Stimulated activated CD4-positive, alpha-beta T cell treated with anti-CD3 and anti-CD28 coated beads, Interleukin-4, amount 100 ng/mL, for 1 hour (primary cell): ENCODE measurements at places on chromosomes 3 and 15.

- DNase-seq, result no peak
Observed at GRCh38 chr3:30711151-30711550, 104.8 kb downstream of the TGFBR2 start.

DNA sequence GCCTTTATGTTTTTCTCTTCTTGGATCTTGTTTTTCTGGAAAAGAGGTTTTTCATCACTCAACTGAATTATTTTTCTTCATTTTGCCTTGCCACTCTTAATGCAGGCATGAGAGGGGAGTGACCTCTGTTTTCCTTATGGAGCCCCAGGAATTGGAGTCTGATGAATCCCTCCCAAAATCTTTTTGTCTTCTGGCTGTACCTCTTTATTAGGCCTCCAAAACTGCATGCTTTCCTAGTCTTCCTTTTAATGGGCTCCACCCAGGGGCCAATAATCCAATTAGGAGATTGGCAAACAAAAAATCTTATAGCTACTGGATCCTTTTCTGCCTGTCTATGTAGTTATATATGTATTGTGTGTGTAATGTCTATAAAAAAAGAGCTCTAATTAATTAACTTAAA, 192.4 kb upstream of the PEX5L start:
- no peak for DNase-seq

- peak; percentile 73 for DNase-seq
Observed at GRCh38 chr3:167735233-167736138, at the start of gene SERPINI1. TSS of gene SERPINI1 (plus strand) at chr3:167735721. CDS start at chr3:167789129, 53,408 bp downstream.

- no peak for DNase-seq
Observed at GRCh38 chr15:63764124-63764803, 69.5 kb downstream of the HERC1 start.

DNA sequence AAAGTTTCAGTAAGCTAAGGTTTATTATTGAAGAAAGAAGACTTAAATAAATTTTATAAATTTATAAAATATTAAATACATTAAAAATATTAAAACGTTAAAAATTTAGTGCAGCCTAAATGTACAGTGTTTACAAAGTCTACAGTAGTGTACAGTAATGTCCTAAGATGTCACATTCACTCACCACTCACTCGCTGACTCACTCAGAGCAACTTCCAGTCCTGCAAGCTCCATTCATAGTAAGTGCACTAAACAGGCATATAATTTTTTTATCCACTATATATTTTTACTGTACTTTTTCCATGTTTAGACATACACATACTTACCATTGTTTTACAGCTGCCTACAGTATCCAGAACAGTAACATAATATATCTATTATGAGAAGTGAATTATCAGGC, 51.5 kb downstream of the TJP1 start:
- DNase-seq, result no peak

- no peak for DNase-seq
Observed at GRCh38 chr15:61225614-61226013, 3.5 kb downstream of the RORA start.

GRCh38 chr3:21889166-21889565, 138.2 kb upstream of the ZNF385D start:
- no peak for DNase-seq

- DNase-seq, result no peak
Observed at GRCh38 chr3:45011756-45012508, 14.2 kb upstream of the CLEC3B start.

GRCh38 chr15:27260523-27260922, 289.5 kb downstream of the GABRG3 start:
- DNase-seq, result no peak

- DNase-seq, result no peak
Observed at GRCh38 chr3:131067983-131068382, 41.3 kb downstream of the NEK11 start.
